ENCODE measurements at places on chromosomes 2 and 18.

DNA sequence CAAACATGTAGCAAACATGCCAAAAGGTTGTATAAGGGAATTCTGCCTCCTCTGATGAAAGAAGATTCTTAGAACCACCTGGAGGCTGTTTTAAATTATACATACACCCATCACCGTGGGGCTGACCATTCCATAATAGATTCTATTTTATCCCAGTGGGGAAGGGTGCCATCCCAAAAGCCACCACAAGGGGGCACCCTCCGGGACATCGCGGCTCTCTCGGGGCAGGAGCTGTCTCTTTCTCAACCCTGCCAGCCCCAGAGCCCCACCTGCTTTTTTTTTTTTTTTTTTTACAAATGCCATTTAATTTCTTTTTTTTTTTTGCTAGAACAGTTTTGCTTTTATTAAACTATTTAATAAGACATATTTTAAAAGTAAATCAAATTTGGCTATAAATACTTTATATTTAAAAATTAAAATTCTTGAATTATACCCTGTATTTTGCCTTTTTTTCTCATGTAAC lies 8.6 kb upstream of the MTCL1 start:
- DNase-seq, result peak; percentile 65

- DNase-seq, result no peak
Observed at GRCh38 chr2:40485318-40485717, 33.4 kb upstream of the SLC8A1 start.

GRCh38 chr2:216920143-216920876 lies 60.4 kb upstream of the TNP1 start:
- DNase-seq, result no peak

DNA sequence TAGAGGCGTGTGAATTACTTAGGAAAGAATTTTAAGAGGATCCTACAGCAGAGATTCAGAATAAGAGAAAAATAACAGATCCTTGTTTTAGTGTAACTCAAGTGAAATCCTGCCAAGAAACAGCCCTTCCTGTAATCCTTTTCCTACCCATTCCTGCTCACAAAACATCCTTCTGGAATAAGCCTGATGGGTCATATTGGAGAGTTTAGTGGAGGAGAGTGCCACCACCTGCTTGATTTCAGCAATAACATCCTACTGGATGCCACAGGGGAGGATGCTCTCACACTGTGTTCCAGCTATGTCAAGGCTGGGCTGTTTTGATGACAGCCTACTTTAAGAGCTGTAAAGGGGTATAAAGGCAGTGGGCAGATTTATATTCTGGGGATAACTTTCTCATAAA lies 54.8 kb upstream of the CCDC178 start:
- DNase-seq, result no peak

Data from stimulated activated CD8-positive, alpha-beta memory T cell treated with anti-CD3 and anti-CD28 coated beads, Interleukin-15, amount 100 ng/mL, for 1 hour (primary cell).